ENCODE measurements at places on chromosomes 13 and 19.

GRCh38 chr19:947090-947706, 21.4 kb downstream of the ARID3A start:
- no peak overlapping the region for H3K4me3 ChIP-seq
- DNase-seq = no peak
- H3K27me3 ChIP-seq = no peaks in the 10 kb centered on the region

DNA sequence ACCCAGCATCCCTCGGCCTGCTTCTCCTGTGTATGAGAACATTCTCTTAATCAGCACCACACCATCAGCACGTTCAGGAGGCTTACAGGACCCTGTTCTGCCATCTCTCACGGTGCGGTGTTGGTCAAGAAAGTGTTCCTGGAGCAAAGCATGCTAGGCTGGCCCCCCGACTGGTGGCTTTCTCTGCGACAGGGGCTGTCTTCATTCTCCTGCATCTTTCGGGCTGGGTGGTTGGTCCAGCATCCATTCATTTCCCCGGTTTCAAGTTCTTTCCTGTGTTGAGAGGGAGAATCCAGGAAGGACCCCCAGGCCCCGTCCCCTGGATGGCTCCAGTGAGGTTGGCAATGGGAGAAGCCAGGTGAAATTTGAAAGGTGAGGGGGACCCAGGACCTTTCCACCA, 55.8 kb downstream of the C1QTNF9 start:
- H3K4me1 ChIP-seq = no peaks in the 10 kb centered on the region
- no peaks in the 10 kb centered on the region for H3K36me3 ChIP-seq
- H3K27ac ChIP-seq = no peak overlapping the region
- no peak overlapping the region for H3K4me3 ChIP-seq
- DNase-seq = no peak

DNA sequence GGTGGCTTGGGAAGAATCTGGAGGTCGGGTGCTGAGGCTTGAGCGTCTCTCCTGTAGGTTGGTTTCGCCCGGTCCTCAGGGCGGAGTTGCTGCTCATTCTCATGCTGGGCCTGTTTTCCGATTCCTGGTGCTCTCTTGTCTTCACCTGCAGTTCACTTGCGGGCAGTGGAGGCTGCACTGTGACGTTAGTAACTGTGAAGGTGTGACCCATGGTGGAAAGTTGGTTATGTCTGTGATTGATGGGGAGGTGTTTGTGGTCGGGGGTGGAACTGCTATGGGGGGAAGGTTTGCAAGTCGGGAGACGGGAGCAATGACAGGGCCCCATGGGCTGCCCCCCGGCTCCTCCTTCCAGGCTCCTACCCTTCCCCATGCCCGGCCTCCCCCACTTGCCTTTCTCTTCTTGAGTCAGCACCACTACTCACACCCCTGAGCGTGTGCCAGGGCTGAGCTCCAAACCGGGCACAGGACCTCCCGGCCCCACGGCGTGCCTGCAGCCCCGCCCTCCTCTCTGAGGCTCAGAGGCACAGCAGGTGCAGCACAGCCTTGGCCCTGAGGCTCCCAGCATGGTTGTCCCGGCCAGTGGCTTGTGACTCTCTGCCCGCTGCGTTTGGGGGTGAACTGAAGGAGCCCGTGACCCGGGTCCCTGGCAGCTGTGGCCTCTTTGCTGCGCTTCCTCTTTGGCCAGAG, 79.1 kb downstream of the ATP11A start:
- no peaks in the 10 kb centered on the region for H3K36me3 ChIP-seq
- DNase-seq = peak; percentile 72
- no peak overlapping the region for H3K4me3 ChIP-seq
- H3K4me1 ChIP-seq = peaks cover 27% of the 10 kb centered on the region
- H3K27me3 ChIP-seq = no peaks in the 10 kb centered on the region

- no peaks in the 10 kb centered on the region for H3K27me3 ChIP-seq
- H3K27ac ChIP-seq = no peak overlapping the region
- no peaks in the 10 kb centered on the region for H3K4me1 ChIP-seq
Measured at GRCh38 chr13:51603716-51604115, 19.5 kb downstream of the WDFY2 start.

DNA sequence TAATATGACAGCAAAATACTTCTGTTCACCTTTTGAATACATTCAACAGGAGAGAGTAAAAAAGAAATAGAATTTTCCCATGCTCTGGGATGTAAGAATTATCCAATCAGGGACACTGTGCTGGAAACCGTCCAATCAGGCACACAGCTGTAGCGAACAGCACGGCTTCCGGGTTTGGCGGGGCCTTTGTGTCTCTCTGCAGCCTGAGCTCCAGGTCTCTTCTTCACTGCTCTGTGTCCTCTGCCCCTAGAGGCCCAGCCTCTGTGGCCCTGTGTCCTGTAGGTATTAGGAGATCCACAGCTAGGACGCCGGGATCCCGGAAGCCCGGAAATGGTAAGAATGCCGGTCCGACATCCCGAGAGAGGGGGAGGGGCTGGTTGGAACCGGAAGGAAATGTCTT, 92.7 kb downstream of the ZNF737 start:
- no peak overlapping the region for H3K27ac ChIP-seq
- H3K36me3 ChIP-seq = no peaks in the 10 kb centered on the region
- H3K4me1 ChIP-seq = no peaks in the 10 kb centered on the region
- no peak for DNase-seq
- no peak overlapping the region for H3K4me3 ChIP-seq
- H3K27me3 ChIP-seq = no peaks in the 10 kb centered on the region

- H3K27ac ChIP-seq = no peak overlapping the region
- no peaks in the 10 kb centered on the region for H3K36me3 ChIP-seq
- no peaks in the 10 kb centered on the region for H3K27me3 ChIP-seq
- DNase-seq = no peak
Measured at GRCh38 chr13:107835339-107836018, 379.9 kb downstream of the LIG4 start.

DNA sequence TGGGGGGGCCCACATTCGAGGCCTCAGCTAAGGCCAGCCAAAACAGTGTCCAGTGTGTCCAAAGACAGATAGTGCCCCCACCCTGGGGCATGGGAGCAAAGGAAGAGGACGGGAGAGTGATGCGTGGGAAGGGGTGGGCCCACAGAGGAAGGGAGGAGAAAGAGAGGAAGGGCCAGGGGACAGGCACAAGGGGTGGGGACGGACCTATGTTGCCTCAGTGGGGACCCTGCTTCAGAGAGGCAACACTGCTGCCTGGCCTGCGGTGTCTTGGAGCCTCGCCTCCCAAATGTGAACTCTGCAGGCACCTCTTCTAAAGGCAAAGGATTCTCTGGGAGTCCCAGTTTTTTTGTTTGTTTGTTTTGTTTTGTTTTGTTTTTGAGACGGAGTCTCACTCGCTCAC, 230.2 kb upstream of the MAB21L1 start:
- no peaks in the 10 kb centered on the region for H3K4me1 ChIP-seq
- H3K36me3 ChIP-seq = no peaks in the 10 kb centered on the region
- DNase-seq = no peak
- no peak overlapping the region for H3K27ac ChIP-seq

DNA sequence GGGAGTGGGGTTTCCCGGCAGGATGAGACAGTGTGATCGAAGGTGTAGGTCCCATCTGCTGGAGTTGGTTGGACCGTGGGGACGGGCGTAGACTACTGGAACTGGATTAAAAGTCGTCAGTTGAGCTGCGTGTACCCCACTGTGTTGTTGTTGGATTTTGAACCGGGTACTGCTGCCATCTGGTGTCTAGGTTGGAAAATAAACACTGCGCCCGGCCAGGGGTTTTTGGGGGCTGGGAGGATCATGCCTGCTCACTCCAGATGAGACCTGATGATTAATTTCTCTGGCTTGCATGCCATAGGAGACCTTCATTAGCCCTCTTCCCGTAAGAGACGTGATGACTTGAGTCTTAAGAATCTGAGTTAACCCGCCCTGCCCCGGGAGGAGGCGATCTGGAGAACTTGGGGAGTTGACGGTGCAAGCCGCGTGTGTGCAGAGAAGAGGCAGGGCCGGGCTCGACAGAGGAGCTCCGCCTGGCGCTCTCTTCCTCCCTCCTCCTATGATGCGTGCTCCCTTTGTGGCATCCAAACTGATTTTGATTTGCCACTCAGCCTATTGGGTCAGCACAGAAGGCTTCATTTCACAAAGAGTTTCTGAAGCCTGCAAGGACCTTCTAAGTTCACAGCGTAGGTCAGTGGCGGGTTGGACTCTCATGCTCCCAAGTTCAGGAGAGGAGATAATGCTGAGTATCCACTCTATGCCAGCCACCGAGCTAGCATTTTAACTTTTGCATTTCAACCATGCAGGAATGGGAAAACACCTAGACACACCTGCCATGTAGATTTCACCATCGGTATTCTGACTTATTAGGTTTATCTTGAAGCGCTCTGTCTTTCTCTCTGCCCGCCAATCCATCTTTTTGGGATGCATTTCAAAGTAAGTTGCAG, 2.7 kb downstream of the UHRF1 start:
- H3K36me3 ChIP-seq = no peaks in the 10 kb centered on the region
- H3K4me1 ChIP-seq = peaks cover 69% of the 10 kb centered on the region
- H3K27ac ChIP-seq = peak overlapping the region; percentile 10
- peak; percentile 65 for DNase-seq
- H3K27me3 ChIP-seq = no peaks in the 10 kb centered on the region

- peaks cover 31% of the 10 kb centered on the region for H3K4me1 ChIP-seq
- peaks cover 29% of the 10 kb centered on the region for H3K27me3 ChIP-seq
- H3K36me3 ChIP-seq = no peaks in the 10 kb centered on the region
- H3K4me3 ChIP-seq = no peak overlapping the region
Measured at GRCh38 chr19:47430041-47430802, 10.9 kb upstream of the MEIS3 start.

DNA sequence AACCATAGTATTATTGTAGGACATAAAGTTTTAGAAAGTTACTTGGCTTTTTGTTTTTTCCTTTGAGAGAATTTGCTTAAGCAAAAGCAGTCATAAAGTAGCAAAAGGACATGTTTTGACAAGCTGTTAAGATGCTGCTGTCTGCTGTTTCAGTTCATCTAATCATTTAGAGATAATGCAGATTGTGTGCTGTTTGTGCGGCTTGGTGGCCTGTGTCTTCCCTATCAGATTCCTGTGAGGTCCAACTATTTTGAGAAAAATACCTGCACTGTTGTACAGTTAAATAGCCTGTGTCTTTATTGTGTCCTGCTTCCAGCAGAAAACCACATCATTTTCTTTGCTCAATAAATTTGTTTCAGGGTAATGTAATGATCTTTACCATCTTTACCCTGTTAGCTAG, 20.0 kb downstream of the UCHL3 start:
- no peak overlapping the region for H3K27ac ChIP-seq
- H3K36me3 ChIP-seq = peaks cover 33% of the 10 kb centered on the region
- no peaks in the 10 kb centered on the region for H3K4me1 ChIP-seq
- no peak for DNase-seq
- no peaks in the 10 kb centered on the region for H3K27me3 ChIP-seq
- no peak overlapping the region for H3K4me3 ChIP-seq

DNA sequence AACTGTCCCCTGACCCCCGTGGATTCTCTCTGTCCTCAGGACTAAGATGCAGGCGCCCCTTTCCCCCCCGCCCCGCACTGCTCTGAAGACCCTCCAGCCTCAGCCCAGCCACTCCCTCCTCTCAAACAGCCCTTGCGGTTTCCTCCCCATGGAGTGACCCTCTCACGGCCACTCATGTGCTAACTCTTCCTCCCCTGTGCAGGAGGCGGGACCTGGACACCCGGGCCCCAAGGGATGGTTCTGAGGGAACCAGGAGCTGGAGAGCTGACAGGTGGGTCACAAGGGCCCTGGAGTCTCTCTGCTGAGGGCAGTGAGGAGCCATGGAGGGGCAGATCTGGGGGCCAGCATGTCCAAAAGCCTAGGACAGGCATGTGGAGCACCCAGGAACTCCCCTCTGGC, 1.9 kb downstream of the ISOC2 start:
- H3K36me3 ChIP-seq = no peaks in the 10 kb centered on the region
- peaks cover 5% of the 10 kb centered on the region for H3K4me1 ChIP-seq
- DNase-seq = no peak
- no peak overlapping the region for H3K4me3 ChIP-seq

DNA sequence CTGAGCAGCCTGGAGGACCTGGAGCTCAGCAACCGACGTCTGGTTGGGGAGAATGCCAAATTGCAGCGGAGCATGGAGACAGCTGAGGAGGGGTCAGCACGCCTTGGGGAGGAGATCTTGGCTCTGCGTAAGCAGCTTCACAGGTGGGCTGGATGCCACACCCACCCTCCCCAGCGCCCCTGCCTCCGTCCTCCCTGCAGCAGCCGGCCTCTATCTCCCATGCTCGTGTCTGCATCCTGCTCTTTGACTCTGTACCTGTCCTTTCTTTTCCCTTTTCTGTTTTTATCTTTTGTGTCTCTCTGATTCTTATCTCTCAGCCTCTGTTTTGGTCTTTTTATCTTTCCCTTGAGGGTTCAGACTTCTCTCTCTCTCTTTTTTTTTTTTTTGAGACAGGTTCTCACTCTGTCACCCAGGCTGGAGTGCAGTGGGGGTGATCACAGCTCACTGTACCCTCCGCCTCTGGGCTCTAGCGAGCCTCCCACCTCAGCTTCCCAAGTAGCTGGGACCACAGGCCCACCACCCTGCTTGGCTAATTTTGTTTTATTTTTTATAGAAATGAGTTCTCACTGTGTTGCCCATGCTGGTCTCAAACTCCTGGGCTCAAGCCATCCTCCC, 10.1 kb downstream of the KASH5 start:
- no peaks in the 10 kb centered on the region for H3K27me3 ChIP-seq
- no peak overlapping the region for H3K27ac ChIP-seq
- H3K36me3 ChIP-seq = no peaks in the 10 kb centered on the region
- H3K4me1 ChIP-seq = peaks cover 7% of the 10 kb centered on the region
- no peak overlapping the region for H3K4me3 ChIP-seq

GRCh38 chr13:34360702-34361101, 542.8 kb downstream of the RFC3 start:
- no peaks in the 10 kb centered on the region for H3K27me3 ChIP-seq
- H3K4me3 ChIP-seq = no peak overlapping the region
- DNase-seq = no peak
- H3K4me1 ChIP-seq = no peaks in the 10 kb centered on the region
- H3K36me3 ChIP-seq = no peaks in the 10 kb centered on the region

- no peaks in the 10 kb centered on the region for H3K36me3 ChIP-seq
- no peaks in the 10 kb centered on the region for H3K27me3 ChIP-seq
- H3K4me1 ChIP-seq = no peaks in the 10 kb centered on the region
- DNase-seq = no peak
- H3K4me3 ChIP-seq = no peak overlapping the region
- no peak overlapping the region for H3K27ac ChIP-seq
Measured at GRCh38 chr13:113413178-113413897, 40.0 kb downstream of the ADPRHL1 start.

- H3K27me3 ChIP-seq = no peaks in the 10 kb centered on the region
- peak overlapping the region; percentile 25 for H3K27ac ChIP-seq
- peak overlapping the region; percentile 53 for H3K4me3 ChIP-seq
Measured at GRCh38 chr19:29712744-29713516, 2.1 kb downstream of the C19orf12 start.

DNA sequence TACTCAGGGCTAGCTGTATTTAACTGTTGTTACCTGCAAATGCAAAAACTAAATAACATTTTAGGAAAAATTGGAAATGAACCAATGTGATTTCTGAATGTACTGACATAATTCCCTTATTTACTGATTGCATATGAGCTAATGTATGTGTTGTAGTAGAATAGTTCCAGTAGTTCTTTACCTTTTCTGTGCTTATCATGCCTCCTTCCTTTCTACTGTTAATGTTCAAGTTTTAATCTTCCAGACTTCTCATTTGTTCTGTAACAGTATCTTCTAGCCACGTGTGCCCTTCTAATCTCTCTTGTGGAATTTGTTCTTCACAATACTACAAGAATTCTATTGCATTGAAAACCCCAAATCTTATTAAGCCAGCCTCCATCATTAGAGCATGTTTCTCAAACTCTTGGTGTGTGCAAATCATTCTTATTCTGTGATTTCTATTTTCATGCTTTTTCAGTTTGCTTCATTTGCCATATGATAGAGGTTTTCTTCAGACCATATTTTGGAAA, 17.7 kb downstream of the LSM14A start:
- H3K36me3 ChIP-seq = peaks cover 9% of the 10 kb centered on the region
- no peak overlapping the region for H3K27ac ChIP-seq

All from CD8-positive, alpha-beta memory T cell (primary cell).